ENCODE measurements at places on chromosomes 4 and X. TPM values are rescaled to one million over a fixed set of nuclear protein-coding genes. Genes with fewer than 3 reads are reported as not detected.

The EOLA2 gene
- 38.4 TPM for total RNA-seq

- DNase-seq, result no peak
- no peaks in the 10 kb centered on the region for H3K27me3 ChIP-seq
- no peak overlapping the region for H3K27ac ChIP-seq
- H3K4me3 ChIP-seq, result no peak overlapping the region
- H3K36me3 ChIP-seq, result no peaks in the 10 kb centered on the region
These were observed 232.5 kb downstream of the PCDH7 start for GRCh38 chr4:30952526-30953219.

The ART3 gene
- total RNA-seq, result 13.2 TPM

- no peak overlapping the region for H3K27ac ChIP-seq
- DNase-seq, result no peak
- no peak overlapping the region for H3K4me3 ChIP-seq
- no peaks in the 10 kb centered on the region for H3K36me3 ChIP-seq
These were observed 11.4 kb upstream of the CITED1 start for GRCh38 chrX:72317139-72317538.

- no peaks in the 10 kb centered on the region for H3K27me3 ChIP-seq
- no peaks in the 10 kb centered on the region for H3K36me3 ChIP-seq
- no peak overlapping the region for H3K4me3 ChIP-seq
- H3K4me1 ChIP-seq, result no peaks in the 10 kb centered on the region
- DNase-seq, result no peak
- no peak overlapping the region for H3K27ac ChIP-seq
These were observed 56.8 kb upstream of the ANTXR2 start for GRCh38 chr4:80129785-80130184.

DNA sequence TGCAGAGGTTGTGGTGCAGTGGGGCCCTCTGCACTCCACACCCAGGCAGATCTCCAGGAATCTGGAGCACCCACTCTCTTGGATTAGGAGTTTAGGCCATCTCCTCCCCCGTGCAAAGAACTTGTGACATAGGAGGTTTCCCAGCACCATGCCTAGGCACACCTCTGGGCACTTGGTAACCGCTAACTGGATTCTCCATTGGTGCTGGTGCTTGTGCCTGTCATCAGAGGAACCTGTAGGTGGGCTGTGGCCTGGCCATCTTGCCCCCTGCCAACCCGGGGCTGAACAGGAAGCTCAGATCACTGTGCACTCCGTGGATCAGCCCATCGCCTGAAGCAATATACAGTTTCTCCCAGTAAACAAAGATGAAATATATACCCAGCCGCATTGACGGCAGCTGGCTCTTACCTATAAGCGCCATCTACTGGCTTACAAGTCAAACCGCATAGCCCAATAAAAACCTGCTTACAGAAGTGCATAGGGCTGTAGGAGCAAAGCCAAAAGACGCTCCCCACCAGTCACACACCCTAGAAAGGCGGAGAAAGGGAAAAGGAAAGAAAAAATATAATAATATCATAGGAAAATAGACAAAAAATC lies 19.1 kb upstream of the TEX13B start:
- no peaks in the 10 kb centered on the region for H3K4me1 ChIP-seq
- DNase-seq, result no peak
- no peaks in the 10 kb centered on the region for H3K36me3 ChIP-seq
- H3K4me3 ChIP-seq, result no peak overlapping the region

DNA sequence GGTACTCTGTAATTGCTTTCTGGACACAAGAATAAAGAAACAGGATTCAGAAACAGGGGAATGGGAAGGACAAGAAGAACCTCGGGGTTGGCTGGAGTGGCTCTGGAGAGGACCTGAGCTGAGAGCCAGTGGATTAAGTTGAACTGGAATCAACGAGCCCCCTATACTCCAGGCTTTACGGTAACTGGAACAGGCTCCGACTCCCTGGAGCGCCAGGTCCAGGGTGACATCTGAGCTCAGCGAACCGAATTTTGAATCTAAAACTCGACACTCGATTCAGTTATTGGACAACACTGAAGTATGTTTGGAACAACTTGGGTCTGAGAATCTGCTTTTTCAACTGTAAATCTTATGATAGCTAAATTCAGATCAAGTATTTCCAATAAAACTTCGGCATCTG lies 23.9 kb downstream of the HMX1 start:
- no peaks in the 10 kb centered on the region for H3K36me3 ChIP-seq
- DNase-seq, result no peak
- H3K4me3 ChIP-seq, result no peak overlapping the region

The XAGE1A gene
- not detected for total RNA-seq

DNA sequence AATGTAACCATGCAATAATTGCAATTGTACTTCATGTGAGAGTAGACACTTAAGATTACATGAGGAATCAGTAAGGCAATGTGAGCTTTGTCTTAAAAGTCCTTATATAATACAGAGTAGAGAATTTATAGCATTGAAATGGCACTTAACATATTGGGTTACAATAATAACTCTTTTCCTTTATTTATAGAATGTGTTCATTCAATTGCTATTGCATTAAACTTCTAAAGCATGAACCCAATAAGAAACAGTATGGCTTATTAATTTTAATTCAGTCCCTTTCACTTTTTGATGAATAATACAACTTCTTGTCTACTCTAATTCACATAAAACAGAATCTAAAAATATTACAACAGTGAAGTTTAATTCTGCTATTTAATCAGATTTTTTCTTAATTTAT lies 174.2 kb upstream of the PABPC4L start:
- H3K4me1 ChIP-seq, result no peaks in the 10 kb centered on the region
- H3K36me3 ChIP-seq, result no peaks in the 10 kb centered on the region
- H3K27ac ChIP-seq, result no peak overlapping the region
- no peaks in the 10 kb centered on the region for H3K27me3 ChIP-seq
- no peak overlapping the region for H3K4me3 ChIP-seq
